CD4-positive, alpha-beta T cell (primary cell): ENCODE measurements at places on chromosomes 5 and 9. TPM values are rescaled to one million over a fixed set of nuclear protein-coding genes. Genes with fewer than 3 reads are reported as not detected.

GFI1B gene
- 0.58 TPM for total RNA-seq

GRCh38 chr9:69993110-69993509 lies 50.5 kb upstream of the MAMDC2 start:
- no peak for DNase-seq

DNA sequence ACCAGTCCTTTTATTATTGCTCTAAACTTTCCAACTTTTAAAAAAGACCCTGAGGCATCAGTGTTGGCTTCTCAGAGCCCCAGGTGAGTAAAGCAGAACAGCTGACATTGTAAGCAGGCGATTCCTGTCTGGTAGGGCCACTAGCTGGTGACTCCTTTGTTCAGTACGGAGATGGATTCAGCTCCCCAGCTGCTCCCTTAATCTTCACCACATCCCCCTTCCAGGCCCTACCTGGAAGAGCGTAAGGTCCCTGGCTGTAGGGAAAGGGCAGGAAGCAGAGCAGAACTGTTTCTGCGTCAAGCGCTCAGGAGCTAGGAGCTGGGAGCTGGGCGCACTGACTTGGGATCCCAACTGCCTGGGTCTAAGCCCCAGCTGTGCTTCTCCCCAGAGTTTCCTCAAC lies 203.7 kb upstream of the TAS2R1 start:
- no peak for DNase-seq

DNA sequence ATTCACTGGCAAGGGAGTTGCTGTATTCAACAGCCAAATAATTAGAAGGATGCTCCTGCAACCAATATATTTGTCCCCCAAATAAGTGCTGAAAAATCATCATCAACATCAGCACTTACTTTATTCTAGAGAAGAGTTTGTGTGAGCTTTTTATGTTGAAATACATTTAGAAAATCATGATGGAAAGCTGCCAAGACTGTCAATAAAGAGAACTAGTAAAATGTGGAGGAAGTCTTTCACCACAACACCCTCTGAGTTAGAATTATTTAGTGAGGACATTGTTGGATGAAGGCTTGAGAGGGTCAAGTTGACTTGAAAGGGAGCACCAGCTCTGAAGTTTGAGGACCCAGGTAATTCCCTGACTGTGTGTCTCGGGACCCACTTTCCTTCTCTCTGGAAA lies 100.2 kb upstream of the TBCA start:
- no peak for DNase-seq

GRCh38 chr5:173315495-173316338 lies 12.5 kb downstream of the STC2 start:
- DNase-seq = no peak

DNA sequence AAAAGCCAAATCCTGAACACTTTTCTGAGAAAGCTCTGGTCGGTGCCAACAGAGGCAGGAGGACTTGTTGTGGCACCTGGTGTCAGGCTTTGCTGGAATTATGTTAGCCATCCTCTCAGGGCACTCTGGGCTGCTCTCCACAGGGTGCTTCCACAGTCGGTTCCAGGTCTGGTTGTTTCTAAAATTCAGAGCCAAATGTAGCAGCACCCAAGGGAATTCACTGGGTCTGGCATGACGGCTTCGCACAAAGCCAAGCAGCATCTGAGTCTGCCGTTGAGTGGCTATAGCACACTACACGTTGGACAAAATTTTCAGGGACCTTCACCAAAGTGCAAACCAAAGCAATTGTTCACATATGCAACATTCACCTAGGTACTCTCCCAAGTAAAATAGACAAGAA lies 110.2 kb downstream of the PJA2 start:
- no peak for DNase-seq

DNA sequence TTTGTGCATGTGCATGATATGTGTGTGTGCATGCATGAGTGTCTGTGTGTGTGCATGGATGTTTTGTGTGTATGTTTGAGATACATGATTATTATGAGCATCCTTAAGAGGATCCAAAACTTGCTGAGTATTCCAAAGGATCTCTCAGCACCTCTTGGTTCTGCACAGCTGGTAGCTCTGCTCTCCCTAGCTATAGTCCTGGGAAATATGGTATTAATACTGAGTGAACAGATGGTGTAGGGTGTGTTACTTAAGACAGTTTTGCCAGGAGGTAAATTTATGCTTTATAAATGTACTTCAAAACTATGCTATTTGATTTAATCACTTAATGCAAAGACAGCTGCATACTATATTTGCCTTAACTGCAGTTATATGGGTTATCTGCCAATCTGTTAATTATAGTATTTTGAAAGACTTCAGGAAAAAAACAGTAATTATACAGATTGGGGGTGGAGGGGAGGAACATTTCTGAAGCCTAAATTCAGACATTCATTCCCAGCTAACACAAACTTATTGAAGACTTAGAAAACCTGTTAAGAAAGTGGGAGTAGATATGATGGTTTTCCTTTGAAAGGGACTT lies 215.5 kb downstream of the MPDZ start:
- DNase-seq = no peak

- no peak for DNase-seq
Measured at GRCh38 chr9:29773676-29774075, 2200.4 kb upstream of the C9orf72 start.

TCF7 gene
- total RNA-seq = 480 TPM

DNA sequence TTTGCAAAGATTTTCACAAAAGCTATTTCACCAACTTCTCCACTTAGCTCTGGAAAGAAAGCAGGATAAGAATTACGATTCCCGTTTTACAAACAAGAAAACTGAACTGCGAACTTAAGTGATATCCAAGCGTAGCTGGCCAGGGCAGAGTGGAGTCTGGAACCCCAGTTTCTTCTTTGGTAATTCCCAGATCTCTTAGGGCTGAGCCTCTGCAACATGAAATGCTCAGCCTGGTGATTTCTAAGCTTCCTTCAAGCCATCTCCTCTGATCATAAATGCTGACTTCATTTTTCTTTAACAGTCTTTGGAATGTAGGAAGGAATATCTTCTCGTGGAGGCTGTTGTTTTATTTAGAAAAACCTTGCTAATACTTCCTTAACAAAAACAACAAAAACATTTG lies 620.0 kb downstream of the CCDC171 start:
- no peak for DNase-seq

DNA sequence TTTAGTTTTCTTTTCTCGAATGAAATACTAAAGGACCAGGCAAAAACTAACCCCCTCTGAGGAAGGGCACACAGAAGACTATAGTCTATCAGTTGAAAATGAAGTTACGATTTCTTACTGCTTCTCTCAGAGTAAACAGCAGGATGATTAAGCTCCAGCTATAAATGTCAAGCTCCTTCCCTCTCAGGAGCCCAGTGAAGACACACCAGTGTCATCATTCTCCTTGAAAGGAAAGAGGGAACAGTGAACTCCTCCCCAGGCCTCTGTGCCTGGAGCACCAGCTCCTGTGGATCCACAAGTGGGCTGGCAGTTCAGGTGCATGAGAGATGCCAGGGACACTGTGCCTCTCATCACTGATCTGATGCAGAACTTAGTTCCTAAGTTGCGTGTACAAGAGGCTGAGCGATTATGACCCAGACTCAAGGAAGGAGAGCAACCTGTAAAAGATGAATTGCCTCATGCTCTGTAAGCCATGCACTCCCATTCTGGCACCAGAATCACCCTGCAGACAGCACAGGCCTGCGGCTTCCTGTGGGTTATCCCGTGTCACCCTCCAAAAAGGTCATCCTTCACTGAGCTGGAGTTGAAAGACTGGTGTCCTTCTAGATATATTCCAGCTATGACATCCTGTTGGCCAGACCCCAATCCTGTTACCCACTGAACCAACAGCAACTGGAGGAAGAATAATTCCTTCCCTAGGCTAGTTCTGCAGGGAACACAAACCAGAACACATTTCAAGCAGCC lies 394.0 kb downstream of the SEMA5A start:
- DNase-seq = no peak

GRCh38 chr5:14588145-14588544 lies 6.6 kb downstream of the OTULINL start:
- DNase-seq = no peak

DNA sequence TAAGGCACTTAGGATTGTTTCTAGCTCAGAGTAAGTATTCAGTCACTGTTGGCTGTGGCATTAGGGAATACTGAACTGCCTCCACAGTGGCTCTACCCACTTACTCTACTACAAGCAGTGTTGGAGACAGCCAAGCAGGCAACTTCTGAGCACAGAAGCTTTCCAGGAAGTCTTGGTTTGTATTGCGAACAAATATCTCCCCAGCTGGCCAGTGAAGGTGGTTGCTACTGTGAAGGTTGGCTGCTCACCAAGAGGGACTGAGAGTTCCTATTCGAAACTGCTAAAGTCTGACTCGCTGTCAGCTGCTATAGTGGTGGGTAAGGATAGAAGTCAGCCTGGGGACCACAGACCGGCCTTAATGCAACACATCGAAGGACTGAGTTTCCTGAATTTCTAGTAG lies 319.1 kb downstream of the KIF4B start:
- DNase-seq = no peak

GRCh38 chr5:35783551-35783950 lies 73.1 kb upstream of the IL7R start:
- DNase-seq = no peak

HK3 gene
- 1.2 TPM for total RNA-seq

DNA sequence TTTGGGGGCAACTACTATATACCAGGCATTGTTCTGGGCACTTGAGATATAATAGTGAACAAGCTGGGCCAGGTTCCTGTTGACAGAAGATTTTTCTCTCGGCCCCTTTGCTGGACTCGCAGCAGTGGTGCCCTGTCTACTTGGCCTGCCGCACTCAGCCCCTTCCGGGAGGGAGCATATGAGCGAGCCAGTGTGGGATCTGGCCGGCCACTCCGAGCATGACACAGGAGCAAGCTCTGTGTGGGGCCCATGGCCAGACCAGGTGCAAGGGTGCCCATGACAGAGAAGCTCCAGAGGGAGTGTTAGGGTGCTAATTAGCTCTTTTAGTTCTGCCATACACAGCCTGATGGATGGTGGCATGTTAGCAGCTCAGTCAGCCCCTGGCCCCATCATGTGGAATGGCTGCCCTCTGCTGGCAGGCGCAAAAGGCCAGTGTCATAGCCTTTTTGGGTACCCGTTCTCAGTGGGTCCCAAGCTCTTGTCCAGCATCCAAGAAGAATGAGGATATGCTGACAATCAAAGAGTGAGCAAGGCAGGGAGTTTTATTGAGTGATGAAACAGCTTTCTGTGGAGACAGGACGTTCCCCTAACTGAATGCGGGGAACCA lies 9.3 kb upstream of the KIF4B start:
- DNase-seq = peak; percentile 2

DNA sequence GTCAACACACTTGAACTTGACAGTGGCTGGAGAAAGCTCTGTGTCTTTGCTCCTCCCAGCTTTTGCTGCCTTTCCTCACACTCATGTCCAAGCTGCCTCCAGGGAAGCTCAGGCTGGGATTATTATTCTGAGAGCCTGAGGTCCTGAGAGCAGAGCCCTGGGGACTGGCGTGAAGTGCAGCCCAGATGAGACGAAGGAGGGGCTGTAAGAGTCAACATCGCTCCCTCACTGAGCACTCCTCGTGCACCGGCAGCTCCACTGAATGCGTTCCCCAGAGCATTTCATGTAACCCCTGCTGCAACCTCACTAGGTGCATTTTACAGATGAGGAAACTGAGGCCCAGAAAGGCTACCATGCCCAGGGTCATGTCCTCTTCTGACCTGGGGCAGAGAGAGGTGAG lies 63.5 kb upstream of the PHYKPL start:
- DNase-seq = no peak

GRCh38 chr5:5470933-5471332 lies 48.5 kb downstream of the ICE1 start:
- DNase-seq = no peak

- DNase-seq = no peak
Measured at GRCh38 chr5:104096451-104096850, 533.9 kb upstream of the NUDT12 start.

GRCh38 chr9:122265149-122265915 lies 650 bp downstream of the MRRF start:
- DNase-seq = no peak

NTRK2 gene
- total RNA-seq = 0.14 TPM

TNFSF8 gene
- total RNA-seq = 71.6 TPM

NPR3 gene
- not detected for total RNA-seq

GRCh38 chr5:107980923-107981692 lies 310.4 kb upstream of the EFNA5 start:
- no peak for DNase-seq

GRCh38 chr9:99807276-99807852 lies 14.3 kb upstream of the NR4A3 start:
- peak; percentile 80 for DNase-seq

GRCh38 chr5:59222687-59223511 lies 640.0 kb downstream of the RAB3C start:
- no peak for DNase-seq

CCDC180 gene
- 7.1 TPM for total RNA-seq

GRCh38 chr5:101306391-101307137 lies 403.5 kb upstream of the ST8SIA4 start:
- DNase-seq = no peak

DNA sequence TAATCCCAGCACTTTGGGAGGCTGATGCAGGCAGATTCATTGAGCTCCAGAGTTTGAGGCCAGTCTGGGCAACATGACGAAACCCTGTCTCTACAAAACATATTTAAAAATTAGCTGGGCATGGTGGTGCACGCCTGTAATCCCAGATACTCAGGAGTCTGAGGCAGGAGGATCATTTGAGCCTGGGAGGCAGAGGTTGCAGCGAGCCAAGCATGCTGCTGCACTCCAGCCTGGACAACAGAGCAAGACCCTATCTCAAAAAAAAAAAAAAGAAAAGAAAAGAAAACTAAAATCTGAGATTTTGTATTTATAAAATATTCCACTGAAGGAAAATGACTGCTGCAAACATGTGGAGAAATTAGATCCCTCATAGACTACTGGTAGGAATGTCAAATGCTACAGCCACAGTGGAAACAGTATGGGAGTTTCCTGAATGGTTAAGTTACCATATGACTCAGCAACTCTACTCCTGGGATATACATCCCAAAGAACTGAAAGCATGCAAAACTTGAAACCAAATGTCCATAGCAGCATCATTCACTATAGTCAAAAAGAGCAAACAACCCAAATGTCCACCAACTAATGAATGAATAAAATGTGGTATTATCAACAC lies 106.1 kb downstream of the UBAP2 start:
- DNase-seq = no peak
